IMR-90 (cell line): ENCODE measurements at places on chromosomes 2 and 18.

DNA sequence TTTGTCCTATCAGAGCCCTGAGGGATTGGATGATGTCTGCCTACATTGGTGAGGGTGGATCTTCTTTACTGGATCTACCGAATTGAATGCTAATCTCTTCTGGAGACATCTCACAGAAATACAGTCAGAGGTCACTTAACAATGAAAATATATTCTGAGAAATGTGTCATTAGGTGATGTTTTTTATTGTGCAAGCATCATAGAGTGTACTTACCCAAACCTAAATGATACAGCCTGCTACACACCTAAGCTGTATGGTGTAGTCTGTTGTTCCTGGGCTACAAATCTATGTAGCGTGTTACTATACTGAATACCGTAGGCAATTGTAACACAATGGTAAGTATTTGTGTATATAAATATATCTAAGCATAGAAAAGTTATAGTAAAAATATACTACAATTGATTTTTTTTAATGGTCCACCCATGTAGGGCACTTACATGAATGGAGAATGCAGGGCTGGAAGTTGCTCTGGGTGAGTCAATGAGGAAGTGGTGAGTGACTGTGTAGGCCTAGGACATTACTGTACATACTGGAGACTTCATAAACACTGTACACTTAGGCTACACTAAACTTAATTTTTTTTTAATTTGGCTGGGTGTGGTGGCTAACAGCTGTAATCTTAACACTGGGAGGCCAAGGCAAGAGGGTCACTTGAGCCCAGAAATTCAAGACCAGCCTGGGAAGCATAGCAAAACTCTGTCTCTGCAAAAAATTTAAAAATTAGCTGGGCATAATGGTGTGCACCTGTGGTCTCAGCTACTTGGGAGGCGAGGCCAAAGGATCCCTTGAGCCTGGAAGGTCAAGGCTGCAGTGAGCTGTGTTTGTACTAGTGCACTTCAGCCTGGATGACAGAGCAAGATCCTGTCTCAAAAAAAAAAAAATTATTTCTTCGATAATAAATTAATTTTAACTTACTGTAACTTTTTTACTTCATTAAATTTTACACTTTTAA, 226.3 kb upstream of the UBE2E3 start:
- peak; percentile 82 for DNase-seq

- no peak for DNase-seq
These were observed 151.7 kb upstream of the L3MBTL4 start for GRCh38 chr18:6566338-6566911.

GRCh38 chr2:162118166-162119031, 33.6 kb downstream of the GCG start:
- DNase-seq = peak; percentile 78

GRCh38 chr18:70469916-70470315, 181.1 kb downstream of the SOCS6 start:
- no peak for DNase-seq

- no peak for DNase-seq
These were observed 8.9 kb downstream of the GTF3C2 start for GRCh38 chr2:27347641-27348040.

GRCh38 chr2:171348056-171348455, 85.7 kb downstream of the METTL8 start:
- peak; percentile 10 for DNase-seq

DNA sequence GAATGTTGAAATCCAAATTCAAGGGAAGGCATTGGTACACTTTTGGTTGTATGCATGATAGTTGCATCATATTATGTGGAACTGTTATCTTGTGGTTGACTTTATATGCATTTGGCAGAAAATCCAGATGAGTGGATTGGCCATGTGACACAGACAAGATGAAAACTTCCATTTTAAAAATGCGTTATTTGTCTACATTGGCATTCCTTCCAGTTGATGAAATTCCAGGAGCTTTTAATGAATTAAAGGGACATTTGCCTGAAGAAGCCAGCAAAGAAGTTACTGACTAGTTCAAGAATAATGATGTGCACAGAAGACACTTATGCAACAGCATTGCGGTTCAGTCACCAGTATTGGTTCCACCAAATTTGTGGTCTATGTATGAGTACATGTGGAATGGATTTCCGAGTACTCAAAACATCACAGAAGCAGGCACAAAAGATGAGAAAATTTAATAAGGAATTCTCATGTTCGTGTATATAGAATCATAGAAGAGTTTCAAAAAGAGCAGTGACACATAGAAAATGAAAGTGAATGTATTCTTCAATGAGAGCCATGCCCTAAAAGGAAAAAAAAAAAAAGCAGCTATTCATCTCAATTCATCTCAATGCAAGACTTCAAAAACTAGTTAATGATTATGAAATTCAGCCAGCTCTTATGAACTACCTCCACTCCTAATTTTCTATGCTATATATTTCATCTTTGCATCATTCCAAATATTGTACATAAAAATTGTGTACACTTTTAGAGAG, 232.1 kb downstream of the RBM43 start:
- DNase-seq = peak; percentile 91

GRCh38 chr2:119820275-119820674, 60.6 kb downstream of the PTPN4 start:
- peak; percentile 82 for DNase-seq

DNA sequence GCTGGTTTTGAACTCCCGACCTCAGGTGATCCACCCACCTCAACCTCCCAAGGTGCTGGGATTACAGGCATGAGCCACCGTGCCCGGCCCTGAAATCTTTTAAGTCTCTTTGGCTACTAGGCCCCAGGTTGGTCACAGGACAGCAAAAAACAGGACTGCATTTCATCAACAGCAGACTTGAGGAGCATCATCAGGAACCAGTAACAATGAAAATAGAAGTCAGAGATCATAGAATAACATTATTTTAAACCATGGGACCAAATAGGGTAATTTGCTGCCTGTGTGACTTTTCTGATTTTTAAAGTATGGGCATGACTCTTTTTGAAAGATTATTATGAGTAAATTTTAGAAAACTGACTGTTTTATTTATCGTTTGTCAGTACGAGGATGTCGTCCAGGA, 24.8 kb downstream of the PPP1CB start:
- no peak for DNase-seq

- no peak for DNase-seq
These were observed 85.5 kb downstream of the AGPS start for GRCh38 chr2:177478029-177478428.
